ENCODE measurements at places on chromosomes 1 and 21.

DNA sequence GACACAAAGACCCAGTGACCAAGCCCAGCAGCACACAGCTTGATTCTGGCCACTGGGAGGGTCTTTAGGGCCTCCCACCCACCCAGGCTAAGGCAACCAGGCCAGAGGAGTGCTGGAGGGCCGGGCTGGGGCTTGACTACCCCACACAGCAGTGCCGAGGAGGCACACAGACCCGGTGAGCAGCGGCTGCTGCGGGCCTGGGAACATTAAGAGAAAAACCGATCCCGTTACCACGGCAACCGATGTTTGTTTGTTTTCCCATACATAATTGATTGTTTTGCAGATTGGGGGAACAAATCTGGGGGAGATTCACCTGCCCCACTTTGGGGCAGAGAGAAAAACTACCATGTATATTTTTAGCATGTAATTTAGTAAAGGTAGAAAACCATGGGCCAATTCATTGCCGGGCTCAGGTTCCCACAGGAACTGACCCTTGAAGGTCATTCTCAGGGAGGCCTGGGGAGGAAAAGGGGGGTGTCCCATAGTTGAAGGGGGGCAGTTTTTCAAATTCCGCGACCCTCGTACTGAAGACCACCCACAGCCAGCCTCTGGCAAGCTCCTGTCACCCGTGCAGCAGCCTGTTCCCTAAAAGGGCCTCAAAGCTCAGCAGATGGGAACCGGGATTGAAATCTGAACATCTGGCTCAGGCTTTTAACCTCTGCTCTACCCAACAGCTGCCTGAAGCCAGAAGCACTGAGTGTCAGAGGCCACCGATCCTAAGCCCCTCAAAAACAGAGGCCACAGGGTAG, 35.3 kb downstream of the CHD5 start:
- DNase-seq = no peak

- DNase-seq = no peak
These were observed 126.5 kb downstream of the NPHP4 start for GRCh38 chr1:5865774-5866173.

GRCh38 chr1:204350312-204350711, 9.4 kb downstream of the PLEKHA6 start:
- DNase-seq = no peak

DNA sequence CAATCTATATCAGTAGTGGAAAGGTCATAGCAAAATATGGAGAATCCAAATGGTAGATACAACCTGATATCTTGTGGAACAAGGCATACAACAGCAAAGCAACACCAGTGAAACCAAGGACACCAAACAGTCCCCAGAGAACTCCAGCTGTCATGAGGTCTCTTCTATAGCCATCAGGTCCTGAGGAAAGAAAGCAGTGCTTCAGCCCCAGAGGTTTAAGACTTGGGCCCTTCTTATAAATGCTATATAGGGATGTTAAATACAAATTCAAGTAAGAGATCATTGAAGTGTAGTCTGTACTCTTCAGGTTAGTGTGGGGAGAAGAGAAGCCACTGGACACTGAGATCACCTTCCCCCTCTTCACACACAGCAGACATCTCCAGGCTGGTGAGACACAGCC, 10.1 kb downstream of the FCRL2 start:
- no peak for DNase-seq

GRCh38 chr1:216113181-216113580, 310.1 kb downstream of the USH2A start:
- no peak for DNase-seq

DNA sequence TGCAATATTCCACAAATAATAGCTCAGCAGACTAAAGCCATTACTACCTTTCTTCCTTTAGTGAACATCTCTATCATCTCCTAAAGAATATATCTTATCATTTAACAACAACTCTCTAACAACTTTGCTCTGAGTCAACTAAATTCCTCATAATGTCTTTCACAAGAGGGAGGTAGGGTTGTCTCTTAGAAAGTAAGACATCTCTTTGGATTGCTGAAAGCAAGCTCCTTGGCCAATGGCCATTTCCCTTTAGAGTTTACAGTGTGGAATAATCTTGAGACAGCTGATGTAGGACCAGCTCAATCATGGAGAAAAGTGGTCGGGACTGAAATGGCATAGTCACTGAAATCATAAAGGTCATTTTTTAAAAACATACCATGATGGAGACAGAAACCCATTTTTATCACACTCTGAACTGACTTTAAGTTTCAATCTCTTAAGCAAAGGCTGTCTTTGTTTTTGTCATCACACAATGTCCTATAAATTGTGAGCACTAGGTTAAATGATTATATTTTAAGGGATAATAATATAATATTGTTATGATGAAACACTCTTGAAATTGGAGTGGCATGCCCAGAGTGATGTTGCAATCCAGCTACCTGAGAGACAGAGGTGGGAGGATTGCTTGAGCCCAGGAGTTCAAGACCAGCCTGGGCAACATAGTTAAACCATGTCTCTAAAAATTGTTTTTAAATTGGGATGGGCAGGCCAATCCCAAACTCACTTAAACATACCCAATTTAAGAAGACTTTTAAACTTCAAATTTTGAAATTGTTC, 91.1 kb downstream of the SLC44A5 start:
- DNase-seq = no peak

- DNase-seq = no peak
These were observed 24.6 kb downstream of the SLC27A3 start for GRCh38 chr1:153799566-153800465.

DNA sequence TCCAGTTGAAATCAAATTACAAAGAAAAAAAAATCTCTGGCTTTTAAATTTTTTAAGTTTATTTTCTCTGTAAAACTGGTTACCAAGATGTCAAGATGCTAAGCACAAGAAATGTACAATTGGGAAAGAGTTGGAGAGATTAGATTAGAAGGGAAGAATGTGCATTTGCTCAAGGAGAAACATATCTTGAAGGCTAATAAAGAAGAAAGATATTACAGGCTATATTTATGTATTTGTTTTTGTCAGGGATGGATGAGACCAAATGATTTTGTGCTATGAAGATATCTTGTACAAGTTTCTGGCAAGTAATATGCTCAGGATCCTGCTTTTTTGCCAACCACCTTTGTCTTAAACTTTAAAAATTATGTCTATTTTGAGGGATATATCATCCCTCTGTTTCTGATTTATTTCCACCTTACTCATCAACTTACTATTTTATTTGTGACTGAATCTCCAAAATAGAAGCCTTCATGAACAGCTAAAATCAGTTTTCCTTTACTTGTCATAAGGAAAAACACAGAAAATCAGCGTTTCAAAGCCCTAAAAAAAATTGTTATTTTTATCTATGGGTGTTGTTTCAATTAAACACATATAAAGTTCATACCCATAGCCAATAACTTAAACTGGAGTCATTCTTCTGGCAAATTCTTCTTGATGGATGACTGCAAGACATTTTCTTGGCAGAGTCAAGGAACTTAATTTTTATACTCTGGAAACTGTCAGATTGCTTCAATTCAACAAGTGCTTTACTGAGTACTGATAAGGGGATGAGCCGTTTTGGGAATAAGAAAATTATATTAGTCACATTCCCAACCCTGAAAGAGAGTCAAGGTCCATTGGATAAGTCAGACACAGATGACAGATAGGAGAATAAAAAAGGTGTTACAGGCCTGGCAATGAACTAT, 141.8 kb downstream of the CTH start:
- no peak for DNase-seq

DNA sequence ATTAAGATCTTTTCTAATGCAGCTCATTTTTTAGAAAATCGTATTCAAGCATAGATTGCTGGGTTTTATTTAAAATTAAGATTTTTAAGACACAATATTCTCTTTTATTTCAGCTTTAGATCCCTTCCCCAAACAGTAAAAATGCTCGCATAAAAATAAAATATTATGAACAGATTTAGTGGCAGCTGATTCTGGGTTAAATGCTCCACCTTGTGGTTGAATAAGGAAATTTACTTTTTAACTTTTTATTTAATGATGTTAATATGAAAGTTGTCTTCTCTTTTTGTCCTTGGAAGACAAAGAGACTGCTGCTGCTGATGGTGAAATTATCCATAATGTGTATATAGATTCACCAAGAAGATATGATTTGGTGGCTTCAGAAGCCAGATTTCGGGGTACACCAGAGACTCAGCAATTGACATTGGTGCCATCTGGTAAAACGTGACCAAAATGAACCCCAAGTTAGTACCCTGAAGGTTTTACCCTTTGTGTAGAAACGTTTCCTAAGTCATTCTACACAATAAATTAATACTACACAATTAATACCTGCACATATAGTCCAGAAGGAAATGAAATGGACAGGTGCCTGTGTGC, 128.0 kb downstream of the ADAMTS1 start:
- DNase-seq = no peak

DNA sequence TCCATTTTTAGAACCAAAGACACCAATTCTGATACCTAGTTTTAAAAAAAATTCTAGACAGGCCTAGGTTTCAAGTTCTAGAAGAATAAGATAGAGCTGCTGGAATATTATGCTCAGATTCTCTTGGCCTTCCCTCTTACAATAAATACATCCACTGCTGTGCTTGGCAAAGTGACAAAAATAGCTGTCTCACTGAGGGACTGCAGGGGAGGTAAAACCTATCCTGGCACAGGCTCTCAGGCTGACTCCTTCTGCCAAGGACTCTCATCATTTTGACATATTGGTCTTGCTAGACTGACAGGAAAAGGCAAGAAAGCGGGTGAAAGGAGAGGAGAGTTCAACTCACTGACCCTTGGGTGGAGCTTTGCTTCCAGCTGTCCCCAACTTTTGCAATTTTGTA, 197.0 kb upstream of the LHX8 start:
- DNase-seq = no peak

- no peak for DNase-seq
These were observed 148.6 kb downstream of the PCP4 start for GRCh38 chr21:40015818-40016217.

- no peak for DNase-seq
These were observed 21.3 kb downstream of the GNAT2 start for GRCh38 chr1:109598156-109598555.

DNA sequence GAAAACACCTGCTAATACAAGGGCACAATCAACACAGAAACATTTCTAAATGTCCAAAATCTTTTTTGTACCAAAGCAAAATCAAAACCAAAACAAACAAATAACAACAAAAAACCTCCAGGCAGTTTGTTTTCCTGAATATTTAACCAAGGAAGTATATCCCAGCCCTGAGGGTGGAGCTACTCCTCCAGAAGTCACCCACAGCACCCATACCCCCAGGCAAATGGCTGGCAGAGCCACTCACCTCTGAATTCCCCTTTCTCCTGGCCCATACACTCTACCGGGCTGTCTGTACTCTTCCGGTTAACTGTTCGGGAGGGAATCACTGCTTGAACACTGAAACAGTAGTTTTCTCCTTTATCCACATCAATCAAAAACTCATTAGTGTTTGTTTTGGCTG, 9.5 kb downstream of the F3 start:
- DNase-seq = no peak

DNA sequence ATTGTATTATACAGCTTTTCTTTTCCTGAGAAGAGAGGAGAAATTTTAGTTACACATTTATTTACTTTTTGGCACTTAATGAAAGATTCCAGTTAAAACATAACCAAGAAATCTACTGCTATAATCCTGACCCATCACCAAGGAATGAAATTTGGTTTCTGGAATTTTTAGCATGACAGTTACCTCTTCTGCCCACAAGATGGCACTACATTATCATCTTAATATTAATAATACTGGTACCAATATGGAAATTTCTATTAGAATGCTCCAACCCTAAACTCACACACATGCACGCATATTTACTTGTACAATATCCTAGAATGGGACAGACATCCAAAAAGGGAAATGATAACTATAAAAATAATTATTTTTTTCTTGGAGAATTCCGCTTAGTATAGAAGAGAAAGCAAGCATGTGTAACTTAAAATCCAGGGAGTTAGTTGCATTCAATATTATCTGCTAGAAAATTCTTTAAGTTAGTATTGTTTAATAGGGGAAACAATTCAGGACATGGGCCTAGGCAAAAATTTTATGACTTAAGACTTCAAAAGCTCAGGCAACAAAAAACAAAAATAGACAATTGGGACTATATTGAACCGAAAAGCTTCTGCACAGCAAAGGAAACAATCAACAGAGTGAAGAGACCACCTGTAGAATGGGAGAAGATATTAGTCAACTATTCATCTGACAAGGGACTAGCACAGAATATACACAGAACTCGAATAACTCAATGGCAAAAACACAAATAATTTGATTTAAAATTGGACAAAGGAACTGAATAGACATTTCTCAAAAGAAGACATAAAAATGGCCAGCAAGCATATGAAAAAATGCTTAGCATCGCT, 37.4 kb downstream of the MAP3K21 start:
- no peak for DNase-seq

GRCh38 chr1:201400212-201400851, 1.2 kb upstream of the LAD1 start:
- DNase-seq = no peak

DNA sequence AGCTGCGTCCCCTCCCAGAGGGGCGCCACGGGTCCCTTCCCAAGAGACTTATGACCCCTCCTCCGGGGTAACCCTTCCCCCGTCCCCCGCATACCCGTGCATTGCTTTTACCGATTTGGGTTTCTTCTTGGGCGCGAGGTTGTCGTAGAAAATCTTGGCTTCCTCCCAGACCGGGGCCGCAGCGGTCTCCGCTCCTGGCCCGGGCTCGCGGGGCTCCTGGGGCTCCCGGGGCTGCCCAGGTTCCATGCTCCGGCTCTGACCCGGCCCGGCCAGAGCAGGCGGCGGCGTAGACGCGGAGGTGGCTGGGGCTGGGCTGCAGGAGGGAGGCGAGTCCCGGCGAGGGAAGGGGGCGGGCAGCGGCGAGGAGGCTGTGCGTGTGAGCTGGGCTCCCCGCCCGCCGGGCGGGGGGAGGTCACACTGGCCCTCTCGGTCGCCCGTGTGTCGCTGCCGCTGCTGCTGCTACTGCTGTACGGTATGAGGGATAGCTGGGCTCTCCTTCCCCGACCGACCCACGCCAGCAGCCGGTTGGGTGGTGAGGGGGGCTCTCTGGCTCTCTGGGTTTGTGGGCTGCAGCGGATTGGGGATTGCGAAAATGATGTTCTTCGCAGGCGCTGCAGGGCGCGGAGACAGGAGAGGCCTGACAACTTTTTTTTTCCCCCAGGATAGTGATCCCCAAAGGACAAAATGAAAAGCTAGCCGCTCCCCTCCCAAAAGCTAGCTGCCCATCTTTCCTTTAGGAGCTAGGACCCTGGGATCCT, at the start of gene NT5C1A:
NT5C1A (minus strand) TSS at position 315 of the 758 bp plus-strand sequence; CDS start at position 246, 69 bp downstream.
- no peak for DNase-seq

DNA sequence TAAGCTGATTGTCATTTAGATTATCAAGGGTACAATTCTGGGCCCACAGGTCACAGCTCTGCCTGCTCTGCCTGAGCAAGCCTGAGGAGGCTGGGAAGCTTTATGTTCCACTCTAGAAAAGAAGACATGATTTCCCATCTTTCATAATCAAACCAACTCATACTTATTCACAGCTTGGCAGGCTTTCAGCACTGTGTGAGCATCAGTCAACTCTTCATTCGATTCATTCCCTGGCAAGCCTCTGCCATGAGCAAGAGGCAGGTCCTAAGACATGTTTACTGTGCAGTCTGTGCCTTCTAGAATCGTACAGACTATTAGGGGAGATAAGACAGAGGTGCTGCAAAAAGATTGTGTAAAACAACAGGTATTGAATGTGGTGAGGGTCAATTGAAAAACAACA, 24.5 kb upstream of the KIRREL1 start:
- DNase-seq = no peak

GRCh38 chr1:8641377-8641997, 176.0 kb downstream of the RERE start:
- no peak for DNase-seq

- DNase-seq = no peak
These were observed 310.0 kb upstream of the RUNX1 start for GRCh38 chr21:35359076-35359475.

- peak; percentile 28 for DNase-seq
These were observed 150.0 kb downstream of the TOMM20 start for GRCh38 chr1:234978397-234979295.

- no peak for DNase-seq
These were observed 13.0 kb upstream of the RCAN3 start for GRCh38 chr1:24489674-24490073.
